Upper lobe of right lung (tissue), 1 donor: ENCODE measurements at places on chromosomes 2 and 18. TPM values are rescaled to one million over a fixed set of nuclear protein-coding genes. Genes with fewer than 3 reads are reported as not detected.

SLC1A4 gene
- 12.2 TPM for total RNA-seq

DNA sequence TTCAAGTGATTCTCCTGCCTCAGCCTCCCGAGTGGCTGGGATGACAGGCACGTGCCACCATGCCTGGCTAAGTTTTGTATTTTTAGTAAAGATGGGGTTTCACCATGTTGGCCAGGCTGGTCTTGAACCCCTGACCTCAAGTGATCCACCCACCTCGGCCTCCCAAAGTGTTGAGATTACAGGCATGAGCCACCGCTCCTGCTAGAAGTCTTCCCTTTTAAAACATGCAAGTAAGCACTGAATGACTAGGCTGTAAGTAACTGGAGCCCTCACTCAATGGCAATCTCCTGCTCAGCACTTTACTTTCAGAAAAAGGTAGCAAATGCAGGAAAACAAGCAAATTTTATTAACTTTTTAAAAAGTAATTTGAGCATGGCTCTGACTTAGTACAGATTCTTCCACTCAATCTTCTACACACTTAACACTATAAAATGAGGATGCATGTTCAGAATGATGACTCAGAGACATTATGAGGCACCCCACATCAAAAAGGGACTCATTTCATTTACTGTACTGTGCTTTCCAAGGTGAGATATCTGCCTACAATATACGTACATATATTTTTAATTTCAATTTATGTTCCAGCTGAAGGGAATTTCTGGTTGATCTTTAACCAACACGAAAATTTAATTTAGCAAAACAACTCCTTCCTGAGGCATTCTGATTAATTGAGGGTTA is 6.6 kb upstream of the NCK2 start:
- DNase-seq = no peak

GRCh38 chr2:55019526-55020258 is 30.6 kb downstream of the RTN4 start:
- DNase-seq = no peak

PROM2 gene
- 6.0 TPM for total RNA-seq

GRCh38 chr2:127704641-127705390 is 3.5 kb downstream of the SFT2D3 start:
- DNase-seq = no peak

POTEJ gene
- total RNA-seq = not detected

GRCh38 chr2:242098445-242099128 is 229.1 kb downstream of the RTP5 start:
- no peak for DNase-seq

DNA sequence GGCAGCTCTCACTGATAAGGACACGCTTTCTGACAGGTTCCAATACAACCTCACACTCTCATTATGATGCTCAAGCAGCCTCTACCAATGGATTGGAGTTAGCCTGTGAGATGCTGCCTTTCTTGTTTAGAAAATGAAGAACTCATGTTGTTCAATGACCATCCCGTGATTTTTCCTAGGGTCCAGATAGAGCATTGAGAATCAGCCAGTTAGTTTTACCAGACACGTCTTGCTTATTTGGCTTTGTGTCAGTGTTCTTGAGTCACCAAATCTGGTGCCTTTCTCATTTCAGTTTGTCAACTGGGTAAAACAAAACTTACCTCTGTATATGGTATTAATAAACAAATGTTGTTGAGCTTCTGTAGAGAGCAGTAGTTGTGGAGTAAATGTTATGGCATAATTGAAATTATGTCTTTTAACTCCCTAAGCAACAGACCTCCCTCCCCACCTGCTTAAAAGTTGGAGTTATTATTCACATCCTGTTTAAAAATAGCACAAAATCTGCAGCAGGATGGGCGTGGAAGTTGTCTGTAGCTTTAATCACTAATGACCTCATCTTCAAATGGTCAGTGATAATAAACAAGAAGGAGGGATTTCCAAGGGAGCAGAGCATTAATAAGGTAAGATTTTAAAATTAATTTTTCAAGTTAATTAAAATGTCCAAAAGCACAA is 167.3 kb downstream of the HRH4 start:
- no peak for DNase-seq

DNA sequence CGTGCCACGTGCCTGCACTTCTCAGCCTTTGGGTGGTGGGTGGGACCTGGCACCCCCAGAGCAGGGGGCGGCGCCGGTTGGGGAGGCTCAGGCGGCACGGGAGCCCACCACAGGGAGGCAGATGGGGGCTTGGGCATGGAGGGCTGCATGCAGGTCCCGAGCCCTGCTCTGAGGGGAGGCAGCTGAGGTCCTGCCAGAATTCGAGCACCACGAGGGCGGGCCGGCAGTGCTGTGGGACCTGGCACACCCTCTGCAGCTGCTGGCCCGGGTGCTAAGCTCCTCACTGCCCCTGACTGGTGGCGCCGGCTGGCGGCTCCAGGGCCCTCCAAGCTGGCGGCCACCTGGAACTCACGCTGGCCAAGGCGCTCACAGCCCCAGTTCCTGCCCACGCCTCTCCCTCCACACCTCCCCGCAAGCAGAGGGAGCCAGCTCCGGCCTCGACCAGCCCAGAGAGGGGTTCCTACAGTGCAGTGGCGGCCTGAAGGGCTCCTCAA is 1176.8 kb upstream of the GYPC start:
- no peak for DNase-seq

RUFY4 gene
- not detected for total RNA-seq

LRRTM1 gene
- not detected for total RNA-seq

- DNase-seq = no peak
These were observed 18.6 kb downstream of the FZD7 start for GRCh38 chr2:202052235-202052634.

TRABD2A gene
- 6.5 TPM for total RNA-seq

DNA sequence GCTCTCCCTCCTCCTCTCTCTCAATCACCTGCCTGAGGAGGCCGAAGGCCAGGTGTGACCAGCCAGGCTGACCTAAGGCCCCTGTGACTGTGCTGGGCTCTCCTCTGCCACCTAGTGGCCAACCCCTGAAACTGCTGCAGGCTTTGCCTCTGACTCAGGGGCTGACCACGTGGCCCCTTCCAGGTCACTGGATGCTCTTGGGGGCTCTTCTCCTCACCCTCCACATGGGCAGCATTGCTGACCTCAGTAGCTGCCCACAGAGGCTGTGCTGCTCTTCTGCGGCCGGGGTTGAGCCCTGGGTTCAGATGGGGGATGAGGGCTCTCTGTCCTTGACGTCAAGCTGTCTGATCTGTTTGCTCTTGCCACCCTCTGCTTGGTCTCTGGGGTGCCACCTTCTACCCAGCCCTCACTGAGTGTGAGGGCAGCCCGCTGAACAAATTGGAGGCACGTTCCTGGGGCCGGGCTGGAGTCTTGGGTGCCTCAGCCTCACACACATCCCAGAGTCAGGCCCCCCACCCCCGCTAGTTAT is 122.7 kb downstream of the TWIST2 start:
- peak; percentile 80 for DNase-seq

GRCh38 chr2:227466887-227467600 is 4.9 kb upstream of the AGFG1 start:
- DNase-seq = no peak

DNA sequence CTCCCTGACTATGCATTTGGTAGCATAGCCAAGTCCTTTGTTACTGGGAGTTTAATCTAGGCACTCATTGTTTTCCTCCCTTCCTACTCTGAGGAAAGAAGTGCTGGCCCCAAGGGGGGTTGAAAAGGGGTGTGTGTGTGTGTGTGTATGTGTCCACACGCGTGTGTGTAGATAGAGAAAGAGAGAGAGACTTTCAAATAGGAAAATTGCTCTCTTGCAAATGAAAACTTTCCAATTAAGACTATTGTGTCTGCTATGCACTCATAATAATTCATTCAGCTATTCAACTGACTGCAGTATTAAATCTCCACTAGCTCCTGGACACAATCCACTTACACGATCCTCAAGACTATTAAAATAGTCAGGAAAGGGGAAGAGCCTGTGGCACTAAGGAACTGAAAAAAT is 92.9 kb upstream of the CSRNP3 start:
- no peak for DNase-seq

DNA sequence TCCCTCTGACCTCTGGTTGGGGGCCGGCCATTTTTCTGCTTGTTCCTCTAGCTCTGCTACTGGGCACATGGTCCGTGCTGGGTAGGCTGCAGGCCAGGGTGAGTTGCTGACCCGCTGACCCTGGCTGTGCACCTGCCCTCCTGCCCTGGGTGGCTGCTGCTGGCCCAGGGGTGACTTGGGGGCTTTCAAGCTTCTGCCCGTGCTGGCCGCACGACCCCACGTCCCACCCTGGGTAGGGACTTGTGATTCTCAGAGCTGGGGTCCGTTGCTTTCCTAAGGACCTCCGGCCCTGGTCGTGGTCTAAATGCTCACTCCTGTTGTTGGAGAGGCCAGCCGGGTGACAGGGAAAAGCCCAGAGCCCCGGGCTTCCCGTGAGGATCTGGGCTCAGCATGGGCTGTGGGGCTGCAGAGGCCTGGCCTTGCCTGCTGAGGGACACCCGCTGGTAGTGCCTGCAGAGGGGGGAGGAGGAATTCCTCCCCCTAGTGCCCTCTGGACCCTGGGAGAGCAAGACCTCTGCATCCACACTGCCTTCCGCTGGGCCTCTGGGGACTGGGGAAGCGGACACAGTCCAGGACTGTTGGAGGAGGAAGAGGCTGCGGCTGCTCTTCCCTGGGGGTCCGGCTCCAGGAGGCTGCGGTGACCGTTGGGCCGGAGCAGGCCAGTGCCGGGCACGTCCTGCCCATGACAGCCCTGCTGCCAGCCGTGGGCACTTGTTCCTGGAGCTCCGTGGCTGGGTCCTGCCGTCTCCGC is 6.3 kb upstream of the GAL3ST2 start:
- DNase-seq = peak; percentile 54

DNA sequence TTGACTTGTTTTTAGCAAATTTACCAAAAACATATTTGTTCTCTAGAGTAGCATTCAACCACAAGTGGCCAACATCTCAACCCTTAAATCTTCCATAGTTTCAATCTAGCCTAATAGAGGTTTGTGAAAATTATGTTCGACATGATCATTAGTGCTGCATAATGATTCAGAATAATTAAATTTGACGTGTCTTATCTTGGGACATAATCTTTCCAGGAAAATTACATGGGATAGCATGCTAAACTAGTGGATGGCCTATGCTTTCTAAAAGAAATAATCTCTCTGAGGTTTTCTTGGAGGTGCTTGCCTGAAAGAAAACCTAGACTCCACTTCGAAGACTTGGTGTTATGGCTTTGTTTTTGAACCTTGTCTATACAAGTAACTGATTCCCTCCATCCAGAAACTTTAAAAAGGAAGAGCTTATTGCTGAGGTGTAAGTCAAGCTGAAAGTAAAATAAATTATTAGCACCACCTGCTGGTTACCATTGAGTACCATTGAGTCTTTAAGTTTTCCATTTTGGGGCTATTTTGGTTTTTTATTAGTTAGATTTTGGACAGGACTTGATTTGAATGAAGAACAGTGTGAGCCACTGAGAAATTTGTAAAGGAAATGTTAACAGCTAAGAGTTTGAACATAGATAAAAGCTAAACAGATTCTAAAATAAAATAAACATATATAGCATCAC is 32.7 kb downstream of the COX7A2L start:
- no peak for DNase-seq

GRCh38 chr2:163157891-163158496 is 319.4 kb upstream of the KCNH7 start:
- no peak for DNase-seq

GRCh38 chr2:96117701-96118588 is 1.6 kb upstream of the ADRA2B start:
- peak; percentile 52 for DNase-seq

DNA sequence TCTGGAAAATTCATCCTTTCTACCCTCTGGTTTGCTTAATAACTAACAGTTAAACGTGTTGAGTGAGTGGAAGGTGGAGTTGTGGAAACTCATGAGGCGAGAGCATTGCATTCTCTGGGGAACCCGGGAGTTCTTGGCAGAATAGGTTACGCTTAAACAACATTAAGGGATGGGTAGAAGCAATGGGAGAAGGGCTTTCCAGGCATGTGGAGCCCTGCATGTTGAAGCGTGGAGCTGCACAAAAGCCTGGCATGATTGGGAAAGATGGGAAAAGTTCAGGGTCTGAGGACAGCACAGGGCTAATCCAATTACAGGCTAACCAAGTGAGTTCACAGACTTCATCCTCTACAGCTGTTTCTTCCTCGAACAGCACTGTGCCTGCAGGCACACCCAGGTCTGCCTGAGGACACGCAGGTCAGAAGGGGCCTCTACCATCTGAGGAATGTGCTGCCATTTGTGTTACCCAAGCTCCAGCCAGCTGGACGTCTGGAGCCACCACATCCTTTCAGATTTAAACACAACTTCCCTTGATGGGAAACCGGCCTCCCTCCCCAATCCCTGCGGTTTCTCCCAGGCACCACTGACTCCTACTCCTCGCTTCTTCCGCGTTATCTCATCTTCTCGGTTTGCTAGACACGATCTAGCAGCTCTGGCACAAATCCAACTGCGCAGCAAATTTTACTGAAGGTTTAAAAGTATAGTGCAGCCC is 164.2 kb downstream of the ANTXR1 start:
- peak; percentile 69 for DNase-seq

DNA sequence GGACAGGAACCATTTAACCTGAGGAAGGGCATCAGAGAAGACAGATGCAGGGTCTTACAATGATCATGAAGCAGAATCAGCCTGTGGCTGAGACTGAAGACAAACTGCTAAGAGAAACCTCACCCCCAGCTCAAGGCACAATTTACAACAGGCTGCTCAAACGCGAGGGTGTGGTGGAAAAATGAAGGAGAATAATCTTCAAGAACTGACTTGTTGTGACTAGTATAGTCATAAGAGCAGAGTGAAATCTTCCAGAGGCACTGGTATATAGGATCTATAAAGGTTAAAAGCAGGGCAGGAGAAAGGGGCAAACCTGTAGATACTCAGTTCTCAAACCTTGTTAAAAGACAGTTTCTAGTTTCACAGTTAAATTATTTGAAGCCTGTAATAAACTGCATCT is 1155.8 kb upstream of the TMEFF2 start:
- DNase-seq = no peak

GRCh38 chr2:232457121-232458011 is 1.4 kb downstream of the ALPI start:
- DNase-seq = peak; percentile 55

DNA sequence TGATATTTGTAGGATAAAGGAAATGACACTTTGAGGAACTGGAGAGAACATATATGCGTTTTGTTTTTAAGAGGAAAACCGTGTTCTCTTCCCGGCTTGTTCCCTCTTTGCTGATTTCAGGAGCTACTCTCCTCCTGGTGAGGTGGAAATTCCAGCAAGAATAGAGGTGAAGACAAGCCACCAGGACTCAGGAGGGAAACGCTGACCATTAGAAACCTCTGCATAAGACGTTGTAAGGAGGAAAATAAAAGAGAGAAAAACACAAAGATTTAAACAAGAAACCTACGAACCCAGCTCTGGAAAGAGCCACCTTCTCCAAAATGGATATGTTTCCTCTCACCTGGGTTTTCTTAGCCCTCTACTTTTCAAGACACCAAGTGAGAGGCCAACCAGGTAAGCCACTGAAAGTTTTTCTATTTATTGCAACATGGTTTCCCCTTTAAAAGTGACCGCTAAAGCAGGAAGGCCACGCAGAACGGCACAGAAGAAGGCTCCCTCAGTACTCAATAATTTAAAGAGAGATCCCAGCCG is 735 bp downstream of the NRP2 start:
- DNase-seq = no peak
